Fibroblast of lung (primary cell): ENCODE measurements at places on chromosomes 7 and 10.

DNA sequence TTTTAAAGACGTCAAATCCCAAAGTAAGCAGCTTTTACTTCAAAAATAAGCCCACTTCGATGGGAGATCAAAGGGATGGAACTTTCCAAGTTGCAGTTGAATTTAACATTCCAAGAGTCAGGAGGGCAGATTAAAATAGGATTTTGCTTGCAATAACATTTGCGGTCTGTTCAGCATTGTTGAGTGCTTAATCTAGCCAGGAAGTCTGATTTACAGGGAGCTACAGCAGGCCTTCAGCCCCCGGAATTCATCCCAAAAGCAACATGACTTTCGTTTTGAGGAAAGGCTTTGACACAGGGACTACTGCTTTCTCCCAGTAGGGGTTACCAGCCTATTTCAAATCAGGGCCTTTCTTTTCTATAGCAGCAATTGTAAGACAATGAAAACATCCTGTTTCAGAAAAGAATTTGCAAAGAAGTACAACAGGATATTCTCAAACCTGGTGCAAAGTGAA lies 279.6 kb upstream of the PITRM1 start:
- no peaks in the 10 kb centered on the region for H3K27me3 ChIP-seq
- peaks cover 24% of the 10 kb centered on the region for H3K4me1 ChIP-seq
- peak overlapping the region; percentile 90 for H3K27ac ChIP-seq
- H3K36me3 ChIP-seq = no peaks in the 10 kb centered on the region

DNA sequence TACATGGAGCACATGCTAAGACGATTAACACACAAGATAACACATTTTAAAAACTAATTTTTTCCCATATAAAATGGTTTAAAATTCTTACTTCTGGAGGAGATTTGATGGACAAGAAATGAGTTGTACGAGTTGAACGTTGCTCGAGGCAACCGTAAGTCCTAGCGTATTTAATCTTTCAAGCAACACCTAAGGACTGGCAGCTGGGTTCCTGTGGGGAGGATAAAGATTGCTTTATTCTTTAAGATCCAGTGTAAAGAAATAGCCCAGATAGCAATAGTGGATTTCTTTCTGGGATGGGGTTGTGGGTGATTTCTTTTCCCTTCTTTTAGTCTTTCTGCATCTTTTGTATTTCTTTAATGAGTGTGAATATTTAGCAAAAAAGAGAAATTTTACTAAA lies 9.8 kb downstream of the TBXAS1 start:
- peaks cover 3% of the 10 kb centered on the region for H3K27me3 ChIP-seq
- H3K4me3 ChIP-seq = no peak overlapping the region
- no peaks in the 10 kb centered on the region for H3K4me1 ChIP-seq
- no peaks in the 10 kb centered on the region for H3K36me3 ChIP-seq

DNA sequence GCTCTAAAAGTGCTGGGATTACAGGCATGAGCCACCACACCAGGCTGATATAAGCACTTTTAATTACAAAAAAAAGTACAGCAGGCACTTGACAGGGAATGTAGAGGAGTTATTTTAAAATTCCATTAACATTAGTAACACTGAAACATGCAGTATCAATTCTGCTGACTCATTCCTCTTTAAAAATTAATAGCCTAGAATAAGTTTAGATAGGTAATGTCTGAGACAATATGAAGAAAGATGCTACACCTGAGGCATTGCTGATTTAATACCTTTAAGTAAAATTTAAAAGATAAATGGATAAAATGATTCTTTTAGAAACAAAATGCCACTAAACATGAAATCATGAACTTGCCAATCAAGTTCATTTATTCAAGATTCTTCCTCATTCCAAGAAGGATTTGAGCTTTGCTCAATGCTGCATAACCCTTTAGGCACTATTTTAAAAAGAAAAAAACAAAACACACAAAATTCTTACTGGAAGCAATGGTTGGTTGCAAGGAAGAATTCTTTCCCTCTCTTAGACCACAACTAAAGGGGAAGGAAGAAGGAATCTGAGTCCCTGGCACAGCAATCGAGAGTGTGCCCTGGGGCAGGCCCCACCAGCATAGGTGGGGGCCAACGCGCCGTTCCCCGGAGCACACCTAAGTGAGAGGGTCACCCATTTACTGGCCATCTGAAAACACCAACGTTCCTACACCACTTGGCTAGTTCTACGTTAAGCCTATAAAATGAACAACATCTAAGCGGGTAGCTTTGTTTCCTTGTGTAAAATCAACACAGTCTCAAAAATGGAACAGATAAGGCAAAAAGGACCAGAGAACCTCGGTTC lies 26.6 kb downstream of the ESYT2 start:
- H3K4me3 ChIP-seq = no peak overlapping the region
- H3K36me3 ChIP-seq = no peaks in the 10 kb centered on the region
- H3K27ac ChIP-seq = peak overlapping the region; percentile 61
- peak; percentile 59 for DNase-seq
- H3K27me3 ChIP-seq = no peaks in the 10 kb centered on the region
- H3K4me1 ChIP-seq = peaks cover 7% of the 10 kb centered on the region

- no peak for DNase-seq
- H3K4me1 ChIP-seq = no peaks in the 10 kb centered on the region
- H3K27me3 ChIP-seq = no peaks in the 10 kb centered on the region
- H3K36me3 ChIP-seq = peaks cover 2% of the 10 kb centered on the region
- H3K27ac ChIP-seq = no peak overlapping the region
Observed at GRCh38 chr10:356452-356851, 221.2 kb downstream of the ZMYND11 start.

- H3K27ac ChIP-seq = no peak overlapping the region
- no peaks in the 10 kb centered on the region for H3K4me1 ChIP-seq
- no peaks in the 10 kb centered on the region for H3K36me3 ChIP-seq
- H3K4me3 ChIP-seq = no peak overlapping the region
- DNase-seq = no peak
Observed at GRCh38 chr10:48982584-48982983, 42.9 kb upstream of the LRRC18 start.

DNA sequence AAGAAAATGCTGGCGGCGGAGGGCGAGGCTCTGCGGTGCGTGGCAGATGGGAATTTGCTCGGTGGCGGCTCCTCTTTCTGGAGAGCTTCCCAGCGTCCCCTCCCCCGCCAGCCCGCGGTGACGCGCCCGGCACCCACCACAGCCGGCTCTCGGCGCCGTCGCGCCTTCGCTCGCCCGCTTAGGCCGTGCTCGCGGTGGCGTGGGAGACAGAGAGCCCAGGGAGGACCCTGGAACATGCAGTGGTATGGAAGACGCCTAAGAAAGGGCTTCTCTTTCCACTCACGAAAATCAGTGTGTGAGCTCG lies 576 bp upstream of the CSGALNACT2 start:
- H3K27me3 ChIP-seq = no peaks in the 10 kb centered on the region
- peak overlapping the region; percentile 67 for H3K4me3 ChIP-seq
- no peaks in the 10 kb centered on the region for H3K4me1 ChIP-seq
- no peaks in the 10 kb centered on the region for H3K36me3 ChIP-seq

DNA sequence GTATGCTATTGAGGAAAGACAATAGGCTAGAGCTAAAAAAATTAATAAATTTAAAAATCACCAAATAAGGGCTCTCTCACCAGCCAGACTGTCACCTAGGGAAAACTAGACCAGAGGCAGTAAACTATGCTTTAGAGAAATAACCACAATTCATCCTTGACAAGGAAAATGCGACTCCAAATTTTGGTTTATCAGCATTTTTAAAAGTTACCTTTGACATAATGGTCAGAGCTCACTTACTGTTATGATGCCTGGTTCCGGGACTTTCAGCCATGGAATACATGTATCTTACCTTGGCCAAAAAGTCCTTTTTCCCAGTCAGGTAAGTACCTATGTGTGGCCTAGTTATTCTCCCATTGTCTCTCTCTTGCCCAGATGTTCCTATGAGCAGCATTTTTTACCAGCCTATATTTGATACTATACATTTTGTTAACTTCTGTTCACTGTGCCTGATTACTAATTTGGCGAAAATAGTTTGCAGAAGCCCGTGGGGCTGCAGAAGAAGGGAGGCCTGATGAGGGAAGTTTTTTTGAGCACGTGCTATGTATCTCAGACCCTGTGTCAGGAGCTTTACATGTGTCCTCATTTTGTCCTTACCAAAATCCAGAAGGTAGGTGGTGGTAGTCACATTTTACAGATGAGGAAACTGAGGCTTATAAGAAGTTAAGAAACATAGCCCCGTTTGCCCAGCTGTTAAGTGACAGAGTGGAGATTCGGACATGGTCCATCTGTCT lies 149.7 kb downstream of the CELF2 start:
- H3K4me3 ChIP-seq = no peak overlapping the region
- H3K27me3 ChIP-seq = no peaks in the 10 kb centered on the region
- H3K36me3 ChIP-seq = no peaks in the 10 kb centered on the region
- peaks cover 4% of the 10 kb centered on the region for H3K4me1 ChIP-seq
- no peak for DNase-seq
